ENCODE measurements at places on chromosomes 3 and 15. TPM values are rescaled to one million over a fixed set of nuclear protein-coding genes. Genes with fewer than 3 reads are reported as not detected.
A peak's percentile ranks its signal among the peaks of the same experiment; 100 is the strongest.

GPR62 gene
- total RNA-seq = not detected

- H3K27ac ChIP-seq = peak overlapping the region; percentile 90
- no peaks in the 10 kb centered on the region for H3K27me3 ChIP-seq
- peaks cover 86% of the 10 kb centered on the region for H3K4me1 ChIP-seq
- H3K4me3 ChIP-seq = no peak overlapping the region
Measured at GRCh38 chr3:39267631-39268548, 11.9 kb downstream of the CX3CR1 start.

- no peaks in the 10 kb centered on the region for H3K27me3 ChIP-seq
- no peaks in the 10 kb centered on the region for H3K36me3 ChIP-seq
- peaks cover 24% of the 10 kb centered on the region for H3K4me1 ChIP-seq
- no peak overlapping the region for H3K27ac ChIP-seq
- DNase-seq = no peak
Measured at GRCh38 chr3:195163719-195164572, 107.0 kb downstream of the XXYLT1 start.

DNA sequence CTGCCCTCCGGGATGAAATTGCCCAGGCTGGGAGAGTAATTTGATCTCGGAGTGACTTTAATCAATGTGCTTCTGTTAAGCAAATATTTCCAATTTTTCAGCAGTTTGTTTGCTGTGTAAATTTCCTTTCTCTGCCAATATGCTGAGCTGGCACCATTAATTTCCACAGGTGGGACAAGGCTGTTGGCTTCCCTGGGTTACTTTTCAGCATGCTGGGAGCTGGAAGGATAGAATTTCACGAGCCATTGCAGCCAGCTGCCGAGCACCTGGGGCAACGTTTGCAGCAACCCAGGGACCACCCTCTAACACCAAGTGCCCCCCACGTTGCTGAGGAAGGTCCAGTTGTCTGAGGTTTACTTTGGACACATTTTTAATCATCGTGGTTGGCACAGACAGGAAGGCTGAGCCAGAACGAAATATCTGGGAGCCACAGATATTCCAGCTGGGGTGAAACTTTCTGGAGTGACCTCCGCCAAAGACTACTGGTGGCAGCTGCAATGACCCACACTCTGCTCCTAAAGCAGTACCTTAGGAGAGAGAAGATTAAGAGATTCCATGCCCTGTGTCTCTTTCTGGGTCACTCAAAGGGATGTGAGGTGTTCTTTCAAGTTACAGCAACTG is 293.3 kb upstream of the RGMA start:
- no peaks in the 10 kb centered on the region for H3K36me3 ChIP-seq
- H3K4me1 ChIP-seq = no peaks in the 10 kb centered on the region
- H3K27me3 ChIP-seq = no peaks in the 10 kb centered on the region
- H3K27ac ChIP-seq = no peak overlapping the region

DNA sequence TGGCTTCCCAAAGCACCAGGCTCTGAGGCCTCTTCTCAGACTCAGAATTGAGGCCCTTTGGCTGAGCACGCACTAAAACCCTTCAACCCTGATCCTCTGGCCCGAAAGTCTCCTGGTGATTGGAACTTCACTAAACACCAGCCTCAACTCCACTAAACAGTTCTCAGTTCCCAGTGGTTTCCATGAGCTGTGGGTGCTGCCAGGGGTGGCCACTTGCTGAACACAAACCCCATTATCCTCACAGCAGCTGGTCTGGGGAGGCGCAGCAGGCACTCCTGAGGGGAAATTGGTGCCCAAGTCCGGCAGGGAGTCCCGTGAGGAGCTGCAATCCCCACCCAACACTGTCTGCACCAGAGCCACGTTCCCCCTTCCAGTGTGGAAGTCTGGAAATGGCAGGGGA is 3.8 kb upstream of the CLK3 start:
- H3K27ac ChIP-seq = no peak overlapping the region
- H3K4me3 ChIP-seq = no peak overlapping the region
- no peak for DNase-seq

HOMER2 gene
- total RNA-seq = 3.6 TPM

- no peaks in the 10 kb centered on the region for H3K4me1 ChIP-seq
- H3K27me3 ChIP-seq = no peaks in the 10 kb centered on the region
- no peak overlapping the region for H3K4me3 ChIP-seq
- H3K27ac ChIP-seq = no peak overlapping the region
Measured at GRCh38 chr3:50806806-50807205, 132.1 kb downstream of the DOCK3 start.

DNA sequence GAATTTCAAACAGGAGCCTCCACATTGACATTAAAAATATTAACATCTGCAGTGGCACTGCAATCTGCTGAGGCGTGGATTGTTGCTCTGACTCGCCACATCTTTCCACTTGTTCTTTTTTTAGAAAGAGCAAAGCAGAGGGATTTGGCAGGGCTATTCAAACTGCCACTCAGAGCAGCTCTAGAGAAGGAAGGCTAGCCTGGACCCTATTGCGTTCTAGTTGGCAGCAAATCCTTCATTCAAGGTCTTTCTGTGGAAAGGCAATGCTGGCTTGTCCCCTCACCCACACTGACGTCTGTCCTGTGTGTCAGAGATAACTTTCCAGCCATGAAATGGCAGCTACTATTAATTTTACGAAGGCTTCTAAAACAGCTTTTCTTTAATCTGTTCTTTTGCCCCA is 483.2 kb upstream of the SGO1 start:
- H3K4me3 ChIP-seq = no peak overlapping the region
- DNase-seq = no peak
- H3K27ac ChIP-seq = no peak overlapping the region

DNA sequence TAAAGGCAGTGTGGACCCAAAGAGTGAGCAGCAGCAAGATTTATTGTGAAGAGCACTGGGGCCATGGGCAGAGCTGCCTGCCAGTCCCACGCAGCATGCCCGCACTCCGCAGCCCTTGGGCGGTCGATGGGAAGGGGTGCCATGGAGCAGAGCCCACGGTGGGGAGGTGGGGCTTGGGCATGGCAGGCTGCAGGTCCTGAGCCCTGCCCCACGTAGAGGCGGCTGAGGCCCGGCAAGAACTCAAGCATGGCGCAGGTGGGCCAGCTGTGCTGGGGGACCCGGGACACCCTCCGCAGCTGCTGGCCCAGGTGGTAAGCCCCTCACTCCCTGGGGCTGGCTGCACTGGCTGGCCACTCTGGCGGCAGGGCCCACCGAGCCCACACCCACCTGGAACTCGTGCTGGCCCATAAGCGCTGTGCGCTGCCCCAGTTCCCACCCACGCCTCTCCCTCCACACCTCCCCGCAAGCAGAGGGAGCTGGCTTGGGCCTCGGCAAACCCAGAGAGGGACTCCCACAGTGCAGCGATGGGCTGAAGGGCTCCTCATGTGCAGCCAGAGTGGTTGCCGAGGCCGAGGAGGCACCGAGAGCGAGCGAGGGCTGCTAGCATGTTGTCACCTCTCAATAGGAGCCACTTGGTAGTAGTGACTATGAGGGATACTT is 1218.8 kb upstream of the EPHA6 start:
- no peak overlapping the region for H3K27ac ChIP-seq
- no peak for DNase-seq
- H3K4me1 ChIP-seq = no peaks in the 10 kb centered on the region
- no peaks in the 10 kb centered on the region for H3K36me3 ChIP-seq
- H3K27me3 ChIP-seq = no peaks in the 10 kb centered on the region
- H3K4me3 ChIP-seq = no peak overlapping the region

DNA sequence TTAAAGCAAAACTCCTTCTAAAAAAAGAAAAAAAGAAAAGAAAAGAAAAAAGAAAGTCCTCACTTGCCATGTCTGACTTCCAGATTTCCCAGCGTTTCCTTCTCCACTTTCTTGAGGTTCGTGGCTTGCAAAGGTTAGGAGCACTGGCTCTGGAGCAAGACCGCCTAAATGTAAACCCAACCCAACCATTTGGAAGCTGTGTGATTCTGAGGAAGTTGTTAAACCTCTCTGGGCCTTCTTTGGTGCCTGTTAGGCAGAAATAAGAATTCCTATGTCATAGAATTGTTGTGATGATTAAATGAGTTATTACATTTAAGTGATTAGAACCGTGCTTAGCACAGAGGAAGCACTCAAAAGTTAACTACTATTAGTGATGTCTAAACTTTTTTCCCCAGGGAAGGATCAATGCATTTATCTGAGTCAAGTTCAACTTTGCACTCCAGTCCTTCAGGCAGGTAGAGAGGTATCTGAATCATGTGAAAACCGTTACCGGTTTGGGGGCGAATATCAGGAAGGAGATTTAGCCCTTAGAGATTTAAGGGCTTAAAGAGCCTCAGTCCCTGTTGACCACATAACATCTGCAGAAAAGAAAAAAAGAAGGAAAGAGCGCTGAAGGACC is 78.3 kb upstream of the HES1 start:
- no peak overlapping the region for H3K4me3 ChIP-seq
- no peak for DNase-seq
- no peak overlapping the region for H3K27ac ChIP-seq
- H3K4me1 ChIP-seq = no peaks in the 10 kb centered on the region

- DNase-seq = no peak
- no peaks in the 10 kb centered on the region for H3K27me3 ChIP-seq
- H3K27ac ChIP-seq = no peak overlapping the region
- H3K4me3 ChIP-seq = no peak overlapping the region
Measured at GRCh38 chr3:119456469-119456868, 6.9 kb downstream of the TMEM39A start.

SKOR1 gene
- 2.9 TPM for total RNA-seq

DNA sequence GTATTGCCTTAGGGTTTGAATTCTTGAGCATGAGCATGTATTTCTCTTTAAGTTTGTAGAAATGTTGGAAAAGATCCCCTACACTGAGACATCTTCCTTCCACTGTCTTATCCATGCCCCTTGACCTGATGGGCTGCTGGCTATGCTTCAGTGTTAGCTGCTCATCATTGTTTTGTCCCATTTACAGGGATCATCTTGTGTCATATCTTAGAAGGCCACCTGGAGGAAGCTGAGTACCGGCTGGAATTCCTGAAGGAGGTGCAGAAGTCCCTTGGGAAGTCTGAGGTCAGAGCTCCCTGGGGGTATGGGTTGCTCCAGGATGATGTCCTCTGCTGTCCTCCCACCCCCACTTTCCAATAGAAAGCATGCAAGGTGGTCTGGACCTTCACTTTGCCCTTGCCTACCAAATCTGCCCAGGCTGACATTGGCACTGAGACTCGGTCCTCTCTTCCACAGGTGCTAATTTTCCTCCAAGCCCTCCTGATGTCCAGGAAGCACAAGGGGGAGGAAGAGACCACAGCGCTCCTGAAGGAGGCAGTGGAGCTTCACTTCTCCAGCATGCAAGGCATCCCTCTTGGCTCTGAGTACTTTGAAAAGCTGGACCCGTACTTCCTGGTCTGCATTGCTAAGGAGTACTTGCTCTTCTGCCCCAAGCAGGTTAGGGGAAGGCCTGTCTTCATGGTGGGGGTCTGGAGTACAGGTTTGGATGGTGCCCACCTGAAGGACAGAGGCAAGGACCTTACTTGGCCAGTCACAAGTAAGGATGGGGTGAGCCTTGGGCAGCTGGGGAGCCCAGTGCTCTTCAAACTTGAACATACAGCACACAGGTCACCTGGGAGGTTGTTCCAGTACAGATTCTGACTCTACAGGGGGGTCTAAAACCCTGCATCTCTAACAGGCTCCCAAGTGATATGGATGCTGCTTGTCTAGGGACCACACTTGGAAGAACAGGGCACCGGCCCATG is 17.7 kb downstream of the TTC21A start:
- DNase-seq = no peak
- H3K36me3 ChIP-seq = no peaks in the 10 kb centered on the region
- peaks cover 30% of the 10 kb centered on the region for H3K4me1 ChIP-seq
- H3K4me3 ChIP-seq = no peak overlapping the region
- H3K27me3 ChIP-seq = no peaks in the 10 kb centered on the region

PIF1 gene
- total RNA-seq = 23.9 TPM

SCAANT1 gene
- total RNA-seq = not detected

DNA sequence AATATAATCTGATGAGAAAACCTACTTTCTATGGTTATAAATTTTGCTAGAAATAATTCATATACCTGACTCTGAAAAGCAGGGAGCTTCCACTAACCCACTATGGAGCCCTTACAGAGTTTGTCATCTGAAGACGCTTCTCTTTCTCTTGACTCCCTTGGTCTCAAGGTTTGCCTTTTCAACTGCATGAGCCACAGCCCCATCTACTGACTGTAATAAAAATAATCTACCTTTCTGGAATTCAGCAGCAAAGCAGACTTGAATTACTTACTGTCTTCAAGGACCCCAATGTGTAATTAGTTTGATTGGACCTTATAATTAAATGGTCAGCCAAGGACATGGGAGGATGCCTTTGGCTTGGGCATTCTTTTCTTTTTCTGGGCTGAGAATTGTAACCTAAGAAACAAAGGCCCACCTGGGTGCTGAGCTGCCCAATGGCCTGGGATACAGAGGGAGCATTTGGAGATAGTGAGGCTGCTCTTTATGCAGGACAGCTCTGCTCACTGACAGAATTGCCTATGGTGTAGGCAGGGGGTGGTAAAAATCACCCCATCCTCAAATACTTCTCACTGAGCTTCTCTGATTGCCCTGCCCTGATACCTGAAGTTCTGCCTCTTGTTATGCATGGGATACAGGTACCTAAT is 178.6 kb upstream of the TRIM42 start:
- no peaks in the 10 kb centered on the region for H3K4me1 ChIP-seq
- H3K27ac ChIP-seq = no peak overlapping the region
- H3K4me3 ChIP-seq = no peak overlapping the region
- no peak for DNase-seq

DNA sequence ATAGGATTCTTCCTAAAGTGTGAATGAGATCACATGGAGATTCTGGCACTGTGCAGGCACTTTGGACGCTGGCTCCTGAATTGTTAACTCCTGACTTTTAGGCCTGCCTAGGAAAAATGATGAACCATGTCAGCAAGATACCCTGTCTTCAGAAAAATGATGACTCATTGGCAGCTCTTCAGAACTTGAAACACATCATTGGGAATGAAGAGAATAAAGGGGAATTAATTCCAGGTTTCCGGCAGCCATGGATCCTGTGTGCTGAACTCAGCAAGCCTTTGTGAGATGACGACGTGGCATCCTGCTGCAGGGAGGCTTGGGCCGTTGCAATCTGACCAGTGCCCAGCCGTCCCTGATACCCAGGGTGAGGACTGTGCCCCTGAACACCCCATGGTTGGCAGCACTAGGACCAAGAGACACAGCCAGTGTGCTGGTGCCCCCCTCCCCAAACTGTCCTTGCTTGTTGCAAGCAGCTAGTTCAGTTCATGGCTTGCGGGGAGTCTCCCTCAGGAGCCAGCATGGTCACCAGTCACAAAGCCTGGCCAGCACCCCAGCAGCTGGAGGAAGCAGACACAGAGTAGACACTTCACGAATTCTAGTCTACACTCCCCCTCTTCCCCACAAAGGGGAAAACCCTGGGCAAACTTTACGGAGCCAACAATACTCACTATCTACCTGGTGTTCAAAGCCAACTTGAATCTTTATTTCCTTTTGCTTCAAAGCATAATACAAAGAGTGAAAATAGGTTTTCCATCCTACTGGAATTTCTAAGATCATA is 7.8 kb upstream of the LIPC start:
- H3K27me3 ChIP-seq = no peaks in the 10 kb centered on the region
- no peak overlapping the region for H3K4me3 ChIP-seq
- no peak overlapping the region for H3K27ac ChIP-seq
- no peaks in the 10 kb centered on the region for H3K4me1 ChIP-seq

VPS13C gene
- 164 TPM for total RNA-seq

PCOLCE2 gene
- not detected for total RNA-seq

Data from natural killer cell (primary cell).